Omental fat pad (tissue), 4 donors: ENCODE measurements at places on chromosomes 6 and 20. TPM values are rescaled to one million over a fixed set of nuclear protein-coding genes. Genes with fewer than 3 reads are reported as not detected.

Gene TOX2
- 7.1 TPM for total RNA-seq

Gene GPLD1
- 4.3 TPM for total RNA-seq

Gene PHACTR1
- total RNA-seq = 17.7 TPM

Gene SLC4A11
- 1.1 TPM for total RNA-seq

Gene DLK2
- total RNA-seq = 1.1 TPM

Gene SLC17A1
- not detected for total RNA-seq

Gene VIP
- total RNA-seq = not detected

Gene ZNF311
- total RNA-seq = 1.9 TPM

Gene HLA-DMA
- 43.8 TPM for total RNA-seq

Gene THEMIS
- 1.7 TPM for total RNA-seq

Gene FAM83D
- 1.3 TPM for total RNA-seq

Gene ISM1
- total RNA-seq = 4.2 TPM

Gene LY6G6C
- total RNA-seq = not detected

Gene AKAP12
- total RNA-seq = 241 TPM

Gene HTR1B
- not detected for total RNA-seq

Gene BCAS1
- total RNA-seq = not detected

Gene B4GALT5
- total RNA-seq = 93.1 TPM

Gene C6orf132
- total RNA-seq = 19.0 TPM

Gene LAMA2
- 509 TPM for total RNA-seq

Gene RPL10A
- 1,203 TPM for total RNA-seq

Gene NOTCH4
- 15.1 TPM for total RNA-seq

Gene RAB23
- total RNA-seq = 7.8 TPM

Gene TCF21
- total RNA-seq = 6.8 TPM

Gene HCRTR2
- total RNA-seq = not detected

Gene GPR6
- total RNA-seq = not detected

Gene FAM120B
- total RNA-seq = 23.1 TPM

Gene CDK5RAP1
- 15.1 TPM for total RNA-seq
